Spleen (tissue), 13 donors: ENCODE measurements at places on chromosomes 3 and 15. TPM values are rescaled to one million over a fixed set of nuclear protein-coding genes. Genes with fewer than 3 reads are reported as not detected.

DNA sequence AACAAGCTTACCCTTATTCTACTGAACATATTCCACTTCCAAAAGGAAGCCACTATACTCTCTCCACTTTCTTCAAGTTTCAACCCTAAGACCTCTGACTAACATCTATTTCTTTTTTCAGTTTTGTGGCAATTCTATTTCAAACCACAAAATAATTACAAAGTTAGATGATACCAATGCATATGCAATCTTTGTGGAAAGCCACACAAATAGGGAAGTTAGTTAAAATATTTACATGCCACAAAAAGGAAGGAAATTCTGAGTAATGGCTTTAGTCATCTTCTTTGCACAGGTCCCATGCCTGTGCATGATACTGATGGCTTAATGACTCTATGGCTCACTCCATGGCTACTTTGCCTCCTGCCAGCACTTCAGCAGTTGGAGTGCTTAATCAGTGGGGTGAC, 57.0 kb upstream of the MCTP2 start:
- no peak for DNase-seq

The KAT2B gene
- 17.6 TPM for polyA plus RNA-seq

- no peak for DNase-seq
Observed at GRCh38 chr15:58396181-58396580, 35.6 kb upstream of the LIPC start.

The MKRN2OS gene
- polyA plus RNA-seq, result not detected

- DNase-seq, result no peak
Observed at GRCh38 chr3:163601426-163601825, 1476.9 kb downstream of the SI start.
